ENCODE measurements at places on chromosomes 12 and 14.

GRCh38 chr14:60989599-60989998 is 8.6 kb downstream of the SLC38A6 start:
- DNase-seq: no peak

DNA sequence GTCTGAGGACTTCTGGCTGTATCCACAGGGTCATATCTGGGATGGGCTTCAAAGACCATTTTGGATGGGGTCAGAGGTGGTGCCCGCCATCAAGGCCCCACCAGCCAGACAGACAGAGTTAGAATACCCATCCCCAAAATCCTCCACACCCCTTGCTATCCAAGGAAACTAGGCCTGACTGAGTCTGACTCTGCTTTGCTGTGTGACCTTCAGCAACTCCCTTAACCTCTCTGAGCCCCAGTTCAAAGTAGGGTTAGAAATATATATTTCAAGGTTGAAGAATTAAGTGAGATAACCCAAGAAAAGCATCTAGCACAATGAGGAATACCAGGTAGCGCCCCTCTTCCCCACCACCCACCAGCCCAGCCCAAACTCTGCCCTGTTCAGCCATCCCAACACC is 20.3 kb downstream of the BCL11B start:
- no peak for DNase-seq

DNA sequence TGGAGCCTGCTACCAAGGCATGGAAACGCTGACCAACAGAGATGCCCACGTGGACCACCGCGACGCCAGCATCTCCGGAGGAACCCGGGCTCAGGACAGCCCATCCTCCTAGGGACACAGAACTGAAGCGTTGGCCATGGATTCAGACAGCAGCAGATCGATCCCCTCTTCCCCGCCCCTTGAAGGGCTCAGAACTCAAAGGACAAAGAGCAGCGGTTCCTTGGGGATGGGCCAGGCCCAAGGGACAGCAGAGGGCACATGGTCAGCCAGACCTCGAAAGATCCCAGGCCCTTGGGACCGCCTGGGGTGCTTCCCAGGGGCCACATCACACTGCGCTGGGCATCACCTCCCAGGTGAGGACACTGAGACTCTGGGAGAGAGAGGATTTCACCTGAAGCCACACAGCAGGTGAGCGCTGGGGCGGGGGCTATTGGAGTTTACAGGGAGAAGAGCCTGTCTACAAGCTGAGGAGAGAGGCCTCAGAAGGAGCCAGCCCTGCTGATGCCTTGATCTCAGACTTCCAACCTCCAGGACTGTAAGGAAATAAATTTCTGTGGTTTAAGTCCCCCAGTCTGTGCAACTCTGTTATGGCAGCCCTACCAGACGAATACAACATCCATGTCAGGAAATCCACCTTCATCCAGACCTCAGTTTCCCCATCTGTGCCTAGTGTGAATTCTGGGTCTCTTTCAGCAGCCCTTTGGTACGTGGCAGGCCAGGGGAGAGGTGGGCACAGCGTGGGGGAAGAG is 49.4 kb downstream of the CCNK start:
- no peak for DNase-seq

DNA sequence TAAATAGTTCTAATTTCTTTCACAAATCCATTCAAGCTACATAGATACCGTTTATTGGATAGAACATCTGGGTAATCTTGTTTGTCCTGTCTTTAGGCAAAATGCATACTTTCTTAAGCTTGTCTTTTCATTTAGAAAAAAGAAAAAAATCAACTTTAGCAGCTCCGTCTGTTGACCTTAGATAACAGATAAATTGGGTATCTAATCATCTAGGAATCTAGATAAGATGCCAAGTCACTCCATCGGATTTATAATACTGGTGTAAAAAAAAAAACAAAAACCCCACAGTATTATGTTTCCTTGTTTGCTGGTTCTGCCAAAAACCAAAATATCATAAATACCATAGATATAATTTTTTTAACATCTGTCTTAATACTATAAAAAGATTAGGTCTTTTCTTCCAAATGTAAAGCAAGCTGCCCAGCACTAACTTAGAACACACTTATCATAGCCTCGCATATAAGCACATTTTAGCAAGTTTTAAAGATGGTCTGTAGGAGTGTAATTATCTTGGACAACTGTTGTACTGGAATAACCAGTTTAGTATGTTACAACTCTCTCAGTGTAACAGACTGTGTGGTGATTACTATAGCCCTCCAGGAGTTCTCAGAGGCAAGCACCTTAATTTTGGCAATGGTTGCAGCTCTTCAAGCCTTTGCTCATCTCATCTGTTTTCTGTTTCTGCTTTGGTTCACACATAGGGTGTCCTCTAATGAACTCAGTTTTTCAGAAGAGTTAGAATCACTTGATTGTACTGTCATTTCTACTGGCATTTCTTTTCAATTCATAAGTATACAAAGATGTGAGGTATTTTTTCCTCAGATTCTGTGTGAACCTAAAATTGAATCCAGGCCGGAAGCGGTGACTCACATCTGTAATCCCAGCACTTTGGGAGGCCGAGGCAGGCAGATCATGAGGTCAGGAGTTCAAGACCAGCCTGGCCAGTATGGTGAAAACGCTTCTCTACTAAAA is 83.1 kb downstream of the ANO6 start:
- no peak for DNase-seq

- no peak for DNase-seq
Observed at GRCh38 chr12:16568873-16569272, 37.1 kb downstream of the LMO3 start.

GRCh38 chr12:111046896-111047295 is 126.5 kb upstream of the MYL2 start:
- no peak for DNase-seq

GRCh38 chr12:452667-453210 is 7.0 kb upstream of the B4GALNT3 start:
- no peak for DNase-seq

- DNase-seq: no peak
Observed at GRCh38 chr14:38310420-38310995, 54.6 kb upstream of the CLEC14A start.

DNA sequence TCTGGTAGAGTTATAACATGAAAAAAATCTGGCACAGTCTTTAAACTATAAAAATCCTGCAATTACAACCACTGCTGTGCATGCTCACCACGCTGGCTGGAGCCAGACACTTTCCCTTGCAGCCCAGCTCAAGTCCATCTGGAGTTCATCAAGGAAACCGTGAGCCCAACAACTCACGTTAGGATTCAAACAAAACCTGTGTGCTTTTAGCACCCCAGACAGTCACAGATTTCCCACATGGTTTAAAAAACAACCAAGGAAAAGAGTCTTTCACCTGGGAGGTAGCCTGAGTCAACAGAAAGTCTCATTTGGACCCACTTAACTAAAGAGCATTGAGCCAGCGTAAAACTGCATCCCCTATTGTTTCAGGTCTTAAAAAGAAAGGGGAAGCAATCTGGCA is 4.7 kb downstream of the LRIG3 start:
- no peak for DNase-seq

DNA sequence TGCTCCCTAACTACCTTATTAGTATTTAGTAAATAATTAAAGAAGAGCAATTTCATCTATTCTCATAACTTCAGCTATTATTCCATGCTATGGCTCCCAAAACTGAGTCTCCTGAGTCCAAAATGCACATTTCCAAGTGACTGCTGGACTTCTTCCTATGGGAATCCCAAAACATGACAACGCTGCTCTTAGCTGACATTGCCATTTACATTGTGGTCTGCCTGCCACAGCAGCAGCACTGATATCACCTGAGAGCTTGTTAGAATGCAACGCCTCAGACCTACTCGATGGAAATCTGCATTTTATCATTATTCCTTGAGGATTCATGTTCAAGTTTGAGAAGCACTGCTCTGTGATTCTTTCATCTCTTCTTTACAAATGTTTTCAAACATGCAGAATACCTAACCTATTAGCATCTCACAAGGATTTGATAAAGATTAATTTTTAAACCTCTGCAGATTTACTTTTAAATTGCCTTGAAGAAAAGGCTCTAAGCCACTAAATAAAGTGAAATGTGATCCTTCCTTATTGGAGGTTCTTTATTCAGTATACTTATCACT is 77.7 kb downstream of the SEC23A start:
- DNase-seq: no peak

DNA sequence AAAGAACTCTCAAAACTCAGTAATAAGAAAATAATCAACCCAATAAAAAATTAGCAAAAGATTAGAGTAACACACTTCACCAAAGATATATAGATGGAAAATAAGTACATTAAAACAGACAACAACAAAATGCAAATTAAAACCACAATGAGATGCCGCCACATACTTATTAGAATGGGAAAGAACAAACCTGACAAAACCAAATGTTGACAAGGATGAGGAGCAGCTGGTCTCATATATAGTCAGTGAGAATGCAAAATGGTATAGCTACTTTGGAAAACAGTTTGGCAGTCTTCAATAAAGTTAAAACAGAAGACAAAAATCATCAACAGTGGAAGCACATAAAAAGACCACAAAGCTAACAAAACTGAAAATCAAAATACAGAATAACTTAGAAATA is 29.1 kb downstream of the CRY1 start:
- no peak for DNase-seq

GRCh38 chr14:91377700-91378652 is 39.6 kb downstream of the CCDC88C start:
- DNase-seq: no peak

GRCh38 chr14:58628406-58628805 is 9.4 kb upstream of the DACT1 start:
- DNase-seq: no peak

DNA sequence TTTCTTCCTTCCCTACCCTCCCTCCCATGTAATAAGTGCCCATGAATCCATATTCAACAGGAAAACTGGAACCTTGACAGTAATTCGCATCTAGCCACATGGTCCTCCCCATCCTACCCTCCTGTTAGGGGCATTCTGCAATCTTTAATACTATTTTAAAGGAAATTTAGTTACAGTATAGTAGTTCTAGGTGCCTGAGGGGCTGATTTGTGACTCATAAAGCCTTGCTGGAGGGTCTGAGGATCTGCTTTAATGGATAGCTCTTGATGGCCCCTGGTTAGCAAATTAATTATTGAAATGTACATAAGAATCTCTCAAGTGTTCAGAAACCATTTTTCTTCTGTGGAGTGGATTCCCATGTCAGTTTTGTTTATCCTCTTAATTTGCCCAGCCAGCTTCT is 54.1 kb downstream of the ESRRB start:
- no peak for DNase-seq

GRCh38 chr12:49864798-49865090 is 21.8 kb upstream of the BCDIN3D start:
- DNase-seq: no peak

DNA sequence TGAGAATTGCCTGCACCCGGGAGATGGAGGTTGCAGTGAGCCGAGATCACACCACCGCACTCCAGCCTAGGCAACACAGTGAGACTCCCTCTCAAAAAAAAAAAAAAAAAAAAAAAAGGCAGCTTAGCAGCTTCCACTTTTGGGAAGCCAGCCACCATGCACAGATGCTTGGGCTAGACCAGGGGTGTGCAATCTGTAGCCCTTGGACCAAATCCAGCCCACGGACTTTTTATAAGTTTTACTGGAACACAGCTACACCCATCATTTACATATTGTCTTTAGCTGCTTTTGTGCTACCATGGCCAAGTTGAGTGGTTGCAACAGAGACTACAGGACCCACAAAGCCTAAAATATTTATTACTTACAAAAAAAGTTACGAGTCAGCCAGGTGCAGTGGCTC is 6.7 kb downstream of the CIT start:
- DNase-seq: no peak

- no peak for DNase-seq
Observed at GRCh38 chr14:63951021-63951420, 98.2 kb downstream of the SYNE2 start.

DNA sequence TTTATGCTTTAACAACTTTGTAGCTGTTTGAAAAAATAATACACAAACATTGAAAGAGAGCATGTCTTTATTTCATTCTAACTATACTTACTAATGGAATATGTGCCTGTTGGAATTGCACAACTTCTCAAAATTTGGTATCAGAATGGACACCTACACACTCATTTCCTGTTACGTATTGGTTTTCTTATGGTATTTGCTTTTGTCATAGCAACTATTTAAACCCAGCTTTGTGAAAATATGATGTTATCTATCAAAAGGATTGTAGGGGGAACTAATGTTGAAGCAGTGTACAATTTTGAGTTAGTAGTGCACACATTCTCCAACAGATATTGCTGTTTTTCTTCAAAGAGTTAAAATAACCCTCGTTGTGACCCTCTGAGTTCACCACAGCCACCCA is 52.6 kb downstream of the RBMS2 start:
- no peak for DNase-seq

- no peak for DNase-seq
Observed at GRCh38 chr12:132949936-132950837, 5.9 kb downstream of the ZNF605 start.

DNA sequence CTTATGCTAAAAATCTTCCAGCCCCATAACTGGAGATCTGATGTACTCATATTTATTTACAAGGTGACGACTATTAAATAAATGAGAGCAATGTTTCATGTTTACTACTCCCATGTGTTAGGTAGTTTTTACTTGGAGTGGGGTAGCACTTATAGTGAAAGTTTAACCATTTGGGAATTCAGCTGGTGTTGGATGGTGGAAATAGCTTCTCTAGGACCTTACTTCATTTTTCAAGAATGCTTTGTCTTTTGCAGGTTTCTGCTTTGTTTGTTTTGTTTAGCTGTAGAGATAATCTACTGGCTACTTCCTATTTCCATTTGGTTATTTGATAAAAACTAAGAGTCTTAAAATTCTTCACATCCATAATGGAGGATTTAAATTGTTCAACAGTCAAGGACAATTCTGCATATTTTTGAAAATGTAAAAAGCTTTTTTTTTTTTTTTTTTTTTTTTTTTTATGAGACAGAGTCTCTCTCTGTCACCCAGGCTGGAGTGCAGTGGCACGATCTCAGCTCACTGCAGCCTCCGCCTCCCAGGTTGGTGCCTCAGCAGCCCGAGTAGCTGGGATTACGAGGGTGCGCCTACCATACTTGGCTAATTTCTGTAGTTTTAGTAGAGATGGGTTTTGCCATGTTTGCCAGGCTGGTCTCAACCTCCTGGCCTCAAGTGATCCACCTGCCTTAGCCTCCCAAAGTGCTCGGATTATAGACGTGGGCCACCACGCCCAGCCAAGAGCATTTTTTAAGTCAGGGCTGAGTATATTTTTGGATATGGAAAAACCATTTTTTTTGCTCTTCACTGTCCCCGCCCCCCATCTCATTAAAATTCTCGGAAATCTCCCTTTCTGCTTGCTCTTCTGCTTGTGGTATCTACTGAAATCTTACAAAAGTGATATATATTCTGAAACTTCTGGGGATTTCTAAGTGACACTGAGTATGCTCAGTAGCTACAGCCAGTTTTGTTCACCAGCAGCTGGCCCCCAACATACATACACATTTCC is 1.4 kb upstream of the ABCD2 start:
- no peak for DNase-seq

DNA sequence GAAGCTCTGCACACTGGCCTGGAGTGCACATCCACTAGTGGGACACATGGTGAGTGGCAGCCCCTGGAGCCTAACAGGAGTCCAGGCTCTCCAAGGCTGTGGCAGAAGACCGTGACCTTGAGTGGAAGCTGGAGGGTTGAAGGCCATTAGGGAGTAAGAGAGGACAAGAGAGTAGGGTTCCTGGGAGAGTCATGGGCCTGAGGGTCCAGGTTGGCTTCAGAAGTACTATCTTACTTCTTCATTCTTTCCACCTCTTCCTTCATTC is 406 bp downstream of the IL23A start:
- DNase-seq: no peak

- DNase-seq: no peak
Observed at GRCh38 chr12:120239776-120240494, 25.6 kb downstream of the PXN start.

- no peak for DNase-seq
Observed at GRCh38 chr14:37899365-37899764, 303.9 kb downstream of the TTC6 start.

Data from stimulated activated CD8-positive, alpha-beta memory T cell treated with anti-CD3 and anti-CD28 coated beads, Interleukin-7, amount 100 ng/mL, for 1 hour (primary cell).